ENCODE measurements at places on chromosomes 6 and 20.

- DNase-seq: peak; percentile 35
Observed at GRCh38 chr6:155341130-155341828, 27.0 kb upstream of the TFB1M start.

DNA sequence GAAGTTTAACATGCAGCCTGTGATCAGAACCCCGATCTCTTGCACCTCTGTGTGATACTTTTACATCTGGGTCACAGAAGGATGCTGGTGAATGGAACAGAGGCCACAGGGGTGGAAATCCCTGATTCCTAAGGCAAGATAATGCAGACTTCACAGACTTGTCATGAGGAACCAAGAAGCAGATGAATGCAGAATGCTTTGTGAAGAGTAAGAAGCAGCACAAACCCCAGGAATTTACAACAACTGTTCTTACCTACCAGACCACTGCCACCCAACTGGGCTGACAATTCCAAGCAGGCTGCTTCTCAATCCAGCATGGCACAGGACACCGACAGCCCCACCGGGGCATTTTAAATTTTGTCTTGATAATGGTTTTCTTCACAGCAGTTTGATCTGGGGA lies 113.2 kb upstream of the CD93 start:
- DNase-seq: no peak

GRCh38 chr6:159602431-159603041 lies 90.5 kb downstream of the SOD2 start:
- no peak for DNase-seq

DNA sequence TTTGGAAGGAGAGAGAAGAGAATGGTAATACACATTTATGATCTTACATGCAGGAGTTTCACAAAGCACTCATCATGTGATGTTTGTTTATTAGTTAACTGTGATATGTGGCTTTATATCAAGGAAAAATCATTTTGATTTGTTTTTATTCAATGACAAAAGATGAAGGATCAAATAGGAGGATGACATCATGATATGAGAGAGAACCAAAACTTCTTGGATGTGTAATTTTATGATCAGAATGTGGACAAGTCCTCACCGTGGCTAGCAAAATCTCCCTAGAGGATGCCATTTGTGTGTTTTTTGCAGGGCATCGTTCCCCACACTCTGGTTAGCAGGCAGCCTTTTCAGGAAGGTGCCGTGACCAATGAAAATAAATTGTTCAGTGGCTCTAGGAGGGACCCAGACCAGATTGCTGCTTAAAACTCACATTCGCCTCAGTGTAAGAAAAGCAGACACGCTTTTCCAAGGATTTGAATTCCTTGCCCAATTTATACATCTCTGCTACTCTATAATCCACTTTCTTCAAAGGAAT lies 552.7 kb downstream of the NKAIN2 start:
- DNase-seq: no peak

DNA sequence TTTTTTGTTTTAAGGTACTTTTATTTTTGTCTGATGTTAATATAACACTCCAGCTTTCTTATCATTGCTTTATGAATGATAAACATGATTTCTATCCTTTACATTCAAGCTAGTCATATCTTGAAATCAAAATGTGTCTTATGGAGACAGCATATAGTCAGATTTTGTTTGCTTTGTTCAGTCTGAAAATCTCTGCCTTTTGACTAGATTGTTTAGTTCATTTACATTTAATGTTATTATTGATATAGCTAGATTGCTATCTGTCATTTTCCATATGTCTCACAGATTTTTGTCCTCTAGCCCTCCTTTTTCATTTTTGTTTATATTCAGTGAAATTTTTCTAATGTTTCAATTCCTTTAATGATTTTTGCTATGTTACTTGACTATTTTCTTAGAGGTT lies 332.8 kb downstream of the SMOC2 start:
- no peak for DNase-seq

- no peak for DNase-seq
Observed at GRCh38 chr6:6243846-6244245, 76.6 kb downstream of the F13A1 start.

GRCh38 chr20:22288957-22289356 lies 295.4 kb downstream of the FOXA2 start:
- no peak for DNase-seq

DNA sequence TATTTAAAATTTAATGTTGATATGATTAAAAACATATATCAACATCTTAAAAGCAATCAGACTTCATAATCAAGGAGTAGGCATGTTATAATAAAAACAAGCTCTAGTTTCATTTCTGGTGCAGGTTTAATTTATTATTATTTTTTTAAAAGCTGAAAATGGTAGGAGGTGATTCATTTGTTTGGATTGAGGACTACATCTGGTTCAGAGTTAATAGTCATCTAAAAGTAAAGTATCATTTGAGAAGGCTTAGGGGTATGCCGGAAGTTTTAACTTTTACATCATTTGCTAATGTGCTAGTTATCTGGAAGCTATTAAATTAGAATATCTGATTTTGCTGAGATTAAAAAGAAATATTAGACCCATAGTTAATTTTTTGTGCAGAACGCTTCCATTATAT lies 169.5 kb upstream of the LAMA2 start:
- peak; percentile 52 for DNase-seq

- no peak for DNase-seq
Observed at GRCh38 chr20:34389206-34389953, 26.3 kb downstream of the ITCH start.

GRCh38 chr6:94443701-94444100 lies 1024.3 kb upstream of the EPHA7 start:
- no peak for DNase-seq

DNA sequence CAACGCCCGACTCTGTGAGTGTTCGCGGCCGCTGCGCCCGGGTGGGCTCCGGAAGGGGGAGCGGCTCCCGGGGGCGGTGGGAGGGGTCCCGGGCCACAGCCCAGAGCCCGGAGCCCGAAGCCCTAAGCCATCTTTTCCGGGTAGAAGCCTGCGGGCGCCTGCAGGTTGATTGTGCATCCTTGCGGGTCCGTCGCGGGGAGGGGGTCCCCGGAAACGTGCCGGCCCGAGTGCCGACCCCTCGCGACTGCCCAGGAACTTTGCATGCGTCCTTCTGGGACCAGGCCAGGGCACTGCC lies 413 bp downstream of the PTPRA start:
- DNase-seq: no peak

- DNase-seq: no peak
Observed at GRCh38 chr20:50042370-50043313, 59.9 kb downstream of the SNAI1 start.

DNA sequence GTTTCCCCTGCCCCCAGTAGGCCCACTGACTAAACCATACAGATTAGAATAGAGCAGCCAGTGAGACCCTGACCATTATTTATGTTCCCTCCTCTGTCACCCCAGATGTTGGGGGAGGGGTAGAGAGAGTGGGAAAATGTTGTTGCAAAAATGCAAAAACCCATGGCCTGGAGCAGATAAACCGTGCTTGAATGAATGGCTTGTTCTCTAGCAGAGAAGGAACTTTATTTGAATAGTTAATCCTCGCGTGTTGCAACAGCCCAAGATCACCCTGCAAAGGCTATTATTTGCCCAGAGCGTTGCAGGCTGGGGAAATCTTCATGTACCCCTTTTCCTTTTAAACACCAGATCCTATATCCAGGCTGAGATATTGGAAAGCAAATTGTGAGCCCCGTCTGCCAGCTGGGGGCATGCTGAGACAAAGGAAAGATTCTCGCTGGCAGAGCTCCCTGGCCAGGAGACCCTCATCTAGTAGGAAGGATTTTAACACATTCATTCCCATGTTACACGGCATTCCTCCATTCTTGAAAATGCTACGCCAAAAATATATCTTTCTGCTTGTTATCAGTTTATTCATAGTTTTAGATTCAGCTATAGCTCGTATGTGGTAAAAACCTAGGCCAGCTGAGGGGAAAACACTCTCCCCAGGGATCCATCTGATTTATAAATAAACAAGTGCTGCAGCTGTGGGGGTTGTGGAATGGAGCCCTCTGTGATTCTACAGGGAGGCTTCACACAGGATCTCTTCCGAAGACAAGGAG lies 53.0 kb downstream of the LINC00237 start:
- DNase-seq: no peak

DNA sequence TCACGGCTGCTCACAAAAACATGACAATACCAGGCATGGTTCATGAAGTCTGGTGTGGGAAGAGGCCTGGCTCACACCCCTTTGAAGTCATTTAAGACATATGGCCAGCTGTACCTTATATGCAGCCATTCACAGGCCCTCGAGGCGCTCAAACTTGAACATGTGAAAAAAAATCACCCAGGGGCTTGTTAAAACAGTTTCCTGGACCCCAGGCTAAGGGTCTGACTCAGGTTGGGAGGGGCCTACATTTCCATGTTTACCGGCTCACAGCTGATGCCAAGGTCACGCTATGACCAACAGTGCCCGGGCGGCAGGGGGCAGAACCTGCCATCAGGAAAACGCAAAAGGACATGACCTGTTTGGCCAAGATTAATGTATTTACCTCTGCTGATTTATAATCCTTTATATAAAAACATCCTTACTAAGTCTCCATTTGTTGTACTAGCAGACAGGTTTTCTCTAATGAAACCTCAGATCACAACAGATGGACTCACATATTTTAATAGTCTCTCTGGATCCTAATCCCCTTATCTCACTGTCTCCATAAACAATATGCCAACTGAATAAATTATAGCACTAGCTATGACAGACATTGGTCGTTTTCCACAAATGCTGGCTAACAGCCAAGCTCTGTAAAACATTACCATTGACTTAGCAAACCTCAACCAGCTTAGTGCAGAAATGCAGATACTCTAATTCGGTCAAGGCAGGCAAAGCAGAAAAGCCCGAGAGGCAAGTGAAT lies 19.9 kb downstream of the EZR start:
- DNase-seq: peak; percentile 18

- peak; percentile 87 for DNase-seq
Observed at GRCh38 chr6:104525677-104526322, 333.9 kb downstream of the HACE1 start.

GRCh38 chr20:24990810-24991252 lies 1.7 kb downstream of the APMAP start:
- DNase-seq: no peak

DNA sequence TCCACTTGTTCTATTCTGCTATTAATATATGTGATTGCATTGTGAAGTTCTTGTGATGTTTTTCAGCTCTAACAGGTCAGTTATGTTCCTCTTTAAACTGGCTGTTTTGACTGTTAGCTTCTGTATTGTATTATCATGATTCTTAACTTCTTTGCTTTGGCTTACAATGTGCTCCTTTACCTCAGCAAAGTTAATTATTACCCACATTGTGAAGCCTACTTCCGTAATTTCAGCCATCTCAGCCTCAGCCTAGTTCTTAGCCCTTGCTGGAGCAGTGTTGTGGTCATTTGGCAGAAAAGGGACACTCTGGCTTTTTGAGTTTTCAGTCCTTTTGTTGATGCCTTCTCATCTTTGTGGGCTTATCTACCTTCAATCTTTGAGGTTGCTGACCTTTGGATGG lies 440.2 kb downstream of the TBC1D32 start:
- DNase-seq: no peak

- peak; percentile 77 for DNase-seq
Observed at GRCh38 chr6:18501663-18502013, 114.5 kb downstream of the RNF144B start.

GRCh38 chr6:24089736-24090135 lies 36.3 kb upstream of the NRSN1 start:
- no peak for DNase-seq

- no peak for DNase-seq
Observed at GRCh38 chr20:45670139-45670538, at the start of gene WFDC11. WFDC11 (minus strand) TSS chr20:45670239; CDS start chr20:45650600, 19,639 bp downstream.

GRCh38 chr6:14665827-14666724 lies 548.5 kb downstream of the CD83 start:
- peak; percentile 66 for DNase-seq

GRCh38 chr6:155378276-155378675 lies 64.0 kb upstream of the TFB1M start:
- no peak for DNase-seq

DNA sequence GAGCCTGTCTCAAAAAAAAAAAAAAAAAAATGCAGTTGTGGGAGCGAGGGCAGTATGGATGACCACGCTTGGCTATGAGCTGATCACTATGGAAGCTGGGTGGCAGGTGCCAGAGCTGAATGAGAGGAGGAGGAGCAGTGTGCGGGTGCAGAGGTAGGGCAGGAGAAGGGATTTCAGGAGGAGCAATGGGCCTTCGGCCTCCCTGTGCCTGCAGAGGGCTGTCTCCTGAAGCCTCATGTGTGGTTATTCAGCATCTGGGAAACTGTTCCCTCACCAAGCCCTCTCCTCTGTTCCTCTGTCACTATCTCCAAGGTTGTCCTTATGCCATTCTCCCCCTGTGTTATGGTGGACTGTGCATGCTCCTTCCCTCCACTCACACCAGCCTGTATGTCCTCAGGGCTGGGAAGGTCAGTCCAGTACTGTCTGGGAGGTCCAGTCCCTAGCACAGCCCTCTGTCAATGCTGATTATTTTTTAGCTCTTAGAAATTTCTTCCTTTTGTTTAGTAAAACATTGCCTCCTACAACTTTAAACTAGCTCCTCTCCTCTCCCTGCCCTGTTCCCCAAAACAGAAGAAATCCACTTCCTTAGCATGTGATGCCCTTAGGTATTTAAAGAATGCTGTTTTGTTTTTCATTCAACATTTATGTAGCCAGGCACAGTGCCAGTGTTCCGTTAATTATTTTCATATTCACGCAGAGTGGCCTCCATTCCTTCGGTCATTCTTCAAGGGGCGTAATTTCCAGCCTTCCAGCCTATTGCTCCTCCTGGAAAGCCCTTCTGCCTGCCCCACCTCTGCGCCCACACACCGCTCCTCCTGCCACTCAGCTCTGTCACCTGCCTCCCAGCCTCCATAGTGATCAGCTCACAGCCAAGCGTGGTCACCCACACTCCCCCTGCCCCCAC lies 48.9 kb downstream of the CNBD2 start:
- DNase-seq: peak; percentile 85

DNA sequence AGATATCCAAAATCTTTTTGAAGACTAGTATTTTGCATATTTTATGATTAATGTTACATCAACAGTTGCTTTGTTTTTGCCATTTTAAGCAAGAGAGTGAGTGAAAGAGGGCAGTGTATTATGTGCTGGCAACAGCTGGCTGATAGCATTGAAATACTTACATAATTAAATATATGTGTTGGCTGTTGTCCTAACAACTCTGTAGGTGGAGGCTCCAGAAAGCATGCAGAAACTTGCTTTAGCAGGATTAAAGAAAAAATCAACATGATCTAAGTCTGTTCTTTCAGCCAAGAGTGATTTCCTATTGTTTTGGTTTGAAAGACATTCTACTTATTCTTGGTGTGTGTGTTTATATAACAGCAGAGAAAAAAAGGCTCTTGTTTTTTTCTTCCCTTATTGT lies 127.5 kb downstream of the CDKAL1 start:
- no peak for DNase-seq

- DNase-seq: no peak
Observed at GRCh38 chr6:87772597-87773530, 70.8 kb upstream of the AKIRIN2 start.

DNA sequence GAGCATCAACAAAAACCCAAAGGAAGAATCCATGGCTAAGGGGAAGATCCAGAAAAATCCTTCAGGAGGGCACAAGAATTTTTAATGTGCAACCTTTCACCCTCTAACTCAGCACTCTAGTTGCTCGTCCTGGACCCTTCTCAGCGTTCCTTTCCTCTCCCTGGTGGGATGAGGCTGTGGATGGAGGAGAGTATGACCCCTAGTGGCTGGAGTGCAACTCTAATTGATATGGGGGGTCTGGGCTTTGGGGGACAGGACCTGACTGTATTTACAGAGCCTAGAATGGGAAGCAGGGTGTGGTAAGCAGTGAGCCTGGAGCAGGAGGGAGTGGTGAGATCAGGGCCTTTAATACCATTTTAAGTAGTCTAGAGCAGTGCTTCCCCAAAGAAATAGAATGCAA lies 83.9 kb upstream of the CEP85L start:
- DNase-seq: no peak

- DNase-seq: peak; percentile 45
Observed at GRCh38 chr6:43758617-43759050, 11.4 kb upstream of the VEGFA start.
